ENCODE measurements at places on chromosomes 7 and 10.

DNA sequence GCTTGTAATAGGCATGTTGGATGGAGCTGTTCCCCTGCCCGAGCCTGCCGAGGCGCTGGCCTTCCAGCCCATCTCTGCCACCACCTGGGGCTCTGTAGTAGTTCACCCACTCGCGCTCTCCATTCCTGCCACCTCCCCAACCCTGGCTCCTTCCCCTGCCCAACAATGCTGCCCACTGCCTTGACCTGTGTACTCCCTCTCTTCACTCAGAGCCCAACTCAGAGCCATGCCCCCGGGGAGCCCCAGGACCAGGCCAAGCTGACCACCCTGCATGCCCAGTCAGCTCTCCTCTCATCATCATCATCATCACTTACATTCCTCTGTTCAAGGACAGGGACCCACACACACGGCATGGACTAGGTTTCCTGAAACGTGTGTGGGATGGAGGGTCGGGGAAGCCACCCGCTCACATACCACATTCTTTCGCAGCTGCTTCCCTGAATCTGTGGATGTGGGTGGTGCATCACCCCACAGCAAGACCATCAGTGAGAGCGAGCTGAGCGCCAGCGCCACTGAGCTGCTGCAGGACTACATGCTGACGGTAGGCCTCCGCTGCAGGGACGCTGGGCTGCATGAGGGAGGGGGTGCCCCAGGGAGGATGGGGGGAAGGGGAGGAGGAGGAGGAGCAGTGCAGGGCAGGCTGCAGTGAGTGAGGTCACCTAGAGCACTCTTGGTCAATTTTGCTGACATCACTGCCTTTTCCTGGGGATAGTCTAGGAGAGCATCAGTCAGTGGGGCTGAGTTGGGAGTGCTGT, 15.6 kb downstream of the NACAD start:
- peak; percentile 44 for ATAC-seq

- peak; percentile 31 for ATAC-seq
Measured at GRCh38 chr7:102303669-102304422, 17.2 kb downstream of the SH2B2 start.

GRCh38 chr7:132319481-132319880, 256.8 kb downstream of the PLXNA4 start:
- ATAC-seq = no peak

DNA sequence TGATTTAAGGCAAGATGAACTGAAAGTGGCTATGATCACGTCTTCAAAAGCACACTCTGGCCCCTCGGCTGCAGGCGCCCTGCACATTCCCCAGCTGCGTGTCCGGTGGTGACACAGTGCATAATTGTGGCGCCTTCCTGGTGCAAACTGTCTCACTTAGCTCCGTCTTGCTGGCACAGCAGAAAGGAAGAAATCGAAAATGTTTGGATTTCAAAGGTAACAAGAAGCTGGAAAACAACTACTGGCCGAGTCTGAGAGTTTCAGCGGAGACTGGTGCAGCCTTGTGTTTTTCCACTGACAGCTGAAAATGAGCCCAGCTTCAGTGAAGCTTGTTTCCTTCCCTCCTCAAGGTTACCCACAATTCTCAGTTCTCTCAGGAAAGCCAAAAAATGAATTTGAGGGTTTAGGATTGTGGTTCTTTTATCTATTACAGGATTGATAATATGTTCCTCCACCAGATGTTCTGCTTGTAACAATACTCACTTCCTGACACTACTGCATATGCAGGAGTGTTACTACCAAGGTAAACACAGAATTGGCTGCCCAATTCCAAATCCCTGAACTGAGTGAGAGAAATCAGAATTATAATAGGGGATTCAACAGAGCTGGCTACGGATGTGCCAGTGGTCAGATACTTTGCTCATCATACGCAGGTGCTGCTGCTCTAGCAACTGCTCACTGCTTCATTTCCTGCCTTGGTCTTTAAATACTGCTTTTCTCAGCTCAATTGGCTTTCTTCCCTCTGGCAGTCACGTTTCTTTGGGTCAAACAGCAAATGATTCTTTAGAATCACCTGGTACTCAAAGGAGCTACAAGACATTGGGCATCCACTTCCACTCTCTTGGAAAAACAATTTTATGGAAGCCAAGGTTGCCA, 63.7 kb downstream of the TRUB1 start:
- no peak for ATAC-seq

- ATAC-seq = no peak
Measured at GRCh38 chr10:69965086-69965485, 87.6 kb upstream of the MACROH2A2 start.

- peak; percentile 71 for ATAC-seq
Measured at GRCh38 chr7:65438598-65438997, 64.9 kb downstream of the ZNF92 start.

DNA sequence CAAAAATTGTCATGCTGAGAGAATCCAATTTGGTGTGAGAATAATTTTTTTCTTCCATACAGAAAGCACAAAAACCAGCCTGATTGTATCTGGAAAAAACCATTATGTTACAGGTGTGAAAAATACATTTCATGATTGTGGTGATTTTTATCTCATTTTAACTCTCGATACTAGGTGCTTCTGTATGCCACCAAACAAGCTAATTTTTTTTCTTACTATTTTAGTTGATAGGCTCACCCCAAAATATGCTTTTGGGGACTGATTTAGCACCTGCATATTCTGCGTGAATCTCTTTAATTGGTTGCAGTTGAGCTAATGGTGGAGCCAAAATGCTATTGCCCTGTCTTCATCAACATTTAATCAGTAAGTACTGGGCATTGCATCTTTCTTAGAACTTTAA, 1.9 kb downstream of the DMTF1 start:
- ATAC-seq = no peak

DNA sequence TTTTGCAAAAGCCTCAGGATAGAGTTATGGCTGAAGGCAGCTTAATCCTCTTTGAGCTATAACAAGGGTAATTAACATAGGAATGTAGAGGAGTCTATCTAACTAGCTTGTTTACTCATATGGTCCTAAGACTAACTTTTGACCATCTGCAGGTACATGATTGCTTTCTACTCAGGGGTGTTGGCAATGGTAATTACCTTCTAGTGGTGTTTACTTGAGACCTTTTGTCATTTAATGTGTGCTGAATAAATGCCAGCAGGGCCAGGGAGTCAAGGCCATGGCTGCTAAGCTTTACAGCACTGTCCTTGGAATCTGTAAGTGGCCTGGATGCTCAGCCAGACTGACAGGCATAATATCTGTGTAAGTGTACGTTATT, 1325.0 kb downstream of the XPNPEP1 start:
- ATAC-seq = no peak

DNA sequence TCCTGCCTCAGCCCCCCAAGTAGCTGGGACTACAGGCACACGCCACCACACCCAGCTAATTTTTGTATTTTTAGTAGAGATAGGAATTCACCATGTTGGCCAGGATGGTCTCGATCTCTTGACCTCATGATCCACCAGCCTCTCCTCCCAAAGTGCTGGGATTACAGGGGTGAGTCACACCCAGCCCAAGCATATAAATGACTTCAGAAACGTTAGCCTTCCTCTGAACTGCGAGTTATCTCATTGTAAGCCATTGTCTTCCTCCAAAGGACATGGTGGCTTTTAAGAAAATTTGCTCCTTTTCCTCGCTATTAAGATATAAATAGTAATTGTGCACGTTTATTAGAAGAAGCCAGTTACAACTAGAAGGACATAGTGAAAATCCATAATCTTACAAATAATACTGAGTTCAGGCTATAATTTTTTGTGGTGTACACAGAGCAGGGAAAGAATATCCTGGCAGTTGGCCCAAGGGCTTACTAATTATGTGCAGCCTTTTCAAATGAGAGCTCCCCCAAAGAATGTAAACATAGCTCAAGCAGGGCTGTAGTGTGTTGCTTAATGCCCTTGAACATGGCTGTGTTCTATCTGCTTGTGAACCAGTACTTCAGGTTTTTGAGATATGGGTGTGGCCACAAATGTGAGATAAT, 495.8 kb downstream of the PARD3 start:
- peak; percentile 88 for ATAC-seq

DNA sequence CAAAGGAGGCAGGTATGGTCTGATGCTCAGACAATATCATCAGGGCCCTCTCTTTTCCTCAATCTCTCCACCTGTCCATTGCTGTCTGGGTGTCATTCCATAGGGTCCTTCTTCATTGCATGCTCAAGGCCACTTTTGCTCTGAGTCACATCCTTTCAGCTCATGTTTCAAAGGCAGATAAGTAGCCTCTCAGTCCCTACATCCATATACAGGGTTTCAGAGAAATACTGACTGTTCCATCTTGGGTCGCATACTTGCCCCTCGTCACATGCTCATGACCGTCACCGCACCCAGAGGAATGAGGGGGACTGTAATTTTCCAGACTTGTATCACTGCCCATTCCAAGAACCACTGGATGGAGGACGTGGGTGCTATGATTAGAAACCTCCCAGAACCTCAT, 93.4 kb downstream of the FAM107B start:
- no peak for ATAC-seq

- no peak for ATAC-seq
Measured at GRCh38 chr7:157494506-157495176, 157.8 kb downstream of the DNAJB6 start.

- ATAC-seq = no peak
Measured at GRCh38 chr10:43371418-43371817, at the start of gene FXYD4. FXYD4 (plus strand) TSS chr10:43371636; CDS start chr10:43373747, 2,111 bp downstream.

DNA sequence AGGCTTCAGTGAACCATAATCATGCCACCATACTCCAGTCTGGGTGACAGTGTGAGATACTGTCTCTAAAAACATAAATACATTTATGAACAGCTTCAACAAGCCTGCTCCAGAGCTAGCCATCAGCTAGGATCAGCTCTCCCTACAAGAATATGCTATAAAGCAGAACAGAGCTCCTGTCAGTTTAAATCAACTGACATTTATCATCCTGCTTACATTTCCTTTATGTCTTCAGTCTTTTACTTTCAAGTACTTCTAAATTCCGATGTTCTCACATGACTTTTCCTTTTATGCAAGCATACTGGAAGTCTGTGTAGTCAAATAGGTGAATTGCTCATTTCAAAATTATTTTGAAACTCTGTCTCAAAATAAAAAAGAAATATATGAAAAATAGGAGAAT, 64.6 kb downstream of the COA1 start:
- peak; percentile 93 for ATAC-seq

- ATAC-seq = no peak
Measured at GRCh38 chr7:149856583-149856982, 17.2 kb upstream of the ATP6V0E2 start.

DNA sequence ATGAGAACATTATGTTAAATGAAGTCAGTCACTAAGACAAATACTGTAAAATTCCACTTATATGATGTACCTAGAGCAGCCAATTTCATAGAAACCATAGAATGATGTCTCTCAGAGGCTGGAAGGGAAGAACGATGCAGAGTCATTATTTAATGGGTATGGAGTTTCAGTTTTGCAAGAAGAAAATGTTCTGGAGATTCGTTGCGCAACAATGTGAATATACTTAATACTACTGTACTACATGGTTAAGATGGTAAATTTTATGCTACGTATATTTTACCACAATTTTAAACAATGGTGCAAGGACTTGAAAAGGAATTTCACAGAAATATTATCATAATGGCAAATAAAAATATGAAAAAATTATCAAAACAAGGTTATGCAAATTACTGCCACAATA, 972.6 kb downstream of the KCNMA1 start:
- no peak for ATAC-seq

GRCh38 chr10:86649471-86650150, 4.7 kb upstream of the OPN4 start:
- peak; percentile 0 for ATAC-seq

DNA sequence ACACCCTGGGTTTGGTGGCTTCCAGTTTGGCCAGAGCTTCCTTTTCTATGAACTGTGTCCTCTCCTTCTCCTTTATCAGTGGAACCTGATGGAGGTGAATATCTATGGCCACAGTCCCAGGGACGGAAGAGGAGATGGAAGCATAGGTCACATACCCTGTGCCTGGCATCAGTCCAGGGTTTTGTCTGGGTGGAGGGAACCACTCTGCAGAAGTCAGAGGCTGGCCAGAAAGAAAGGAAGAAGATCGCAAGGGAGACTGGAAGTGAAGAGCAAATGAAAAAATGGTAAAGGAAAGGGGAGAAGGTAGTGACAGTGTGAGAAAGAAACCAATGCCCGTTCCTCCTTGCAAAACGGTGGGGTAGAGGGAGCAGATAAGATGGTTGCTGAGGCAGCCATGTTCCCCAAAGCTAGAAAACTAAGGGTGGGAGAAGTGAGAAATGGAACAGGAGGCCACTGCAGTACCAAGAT, 77.9 kb upstream of the HECW1 start:
- no peak for ATAC-seq

DNA sequence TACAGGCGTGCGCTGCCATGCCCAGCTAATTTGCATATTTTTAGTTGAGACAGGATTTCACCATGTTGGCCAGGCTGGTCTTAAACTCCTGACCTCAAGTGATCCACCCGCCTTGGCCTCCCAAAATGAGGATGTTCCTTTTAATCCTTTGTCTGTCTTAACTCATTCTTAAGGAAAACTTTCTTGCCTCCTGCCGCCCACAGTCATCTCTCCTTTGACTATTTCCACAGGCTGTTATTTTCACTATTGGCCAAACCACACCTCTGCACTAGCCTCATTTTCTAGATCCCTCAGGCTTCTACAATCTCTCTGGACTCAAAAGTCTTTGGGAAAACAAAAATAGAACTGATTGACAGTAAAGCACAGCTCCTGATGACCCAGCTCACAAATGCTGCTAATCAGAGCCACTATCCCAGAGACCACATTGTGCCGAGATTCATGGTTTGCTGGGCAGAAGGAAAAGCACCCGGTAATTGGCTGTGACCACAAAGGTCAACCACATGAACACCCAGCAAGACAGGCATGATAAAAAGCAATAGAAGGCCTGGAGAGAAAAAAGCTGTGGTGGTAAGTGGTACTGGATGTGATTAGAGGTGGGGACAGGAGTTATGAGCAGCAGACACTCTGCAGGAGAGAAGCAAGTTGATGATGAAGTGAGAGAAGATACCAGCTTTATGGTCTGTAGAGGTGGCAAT, 44.1 kb upstream of the ZNRF2 start:
- ATAC-seq = no peak

DNA sequence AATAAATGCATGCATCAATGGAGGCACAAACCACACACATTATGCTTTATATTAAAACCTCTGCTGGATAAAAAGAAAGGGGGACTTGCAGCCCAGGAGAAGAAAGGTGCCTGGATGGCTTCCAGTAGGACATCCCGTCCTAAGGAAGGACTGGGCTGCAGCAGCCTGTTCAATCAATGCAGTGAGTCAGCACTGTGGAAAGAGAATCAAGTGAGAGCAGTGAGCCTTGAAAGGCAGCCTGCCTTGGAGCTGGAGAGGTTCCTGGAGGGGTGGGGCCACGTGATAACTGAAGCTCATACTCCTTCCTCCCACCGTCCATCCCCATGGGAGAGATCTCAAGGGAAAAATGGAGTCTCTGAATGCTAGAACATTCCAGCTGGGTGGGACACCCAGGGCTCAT, 501.2 kb downstream of the ADRA2A start:
- no peak for ATAC-seq
